ENCODE measurements at places on chromosomes 3 and 15.
A peak's percentile ranks its signal among the peaks of the same experiment; 100 is the strongest.

DNA sequence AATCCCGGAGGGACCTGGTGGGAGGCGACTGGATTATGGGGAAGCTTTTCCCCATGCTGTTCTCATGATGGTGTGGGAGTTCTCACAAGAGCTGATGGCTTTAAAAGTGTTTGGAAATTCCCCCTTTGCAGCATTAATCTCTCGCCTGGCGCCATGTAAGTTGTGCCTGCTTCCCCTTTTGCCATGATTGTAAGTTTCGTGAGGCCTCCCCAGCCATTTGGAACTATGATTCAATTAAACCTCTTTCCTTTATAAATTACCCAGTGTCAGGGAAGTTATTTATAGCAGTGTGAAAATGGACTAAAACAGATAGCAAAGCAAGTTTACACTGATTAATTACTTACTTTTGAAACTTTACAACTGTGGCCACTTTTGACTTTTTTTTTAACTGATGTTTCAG, 10.6 kb upstream of the U2SURP start:
- DNase-seq, result no peak

- no peak for DNase-seq
These were observed 49.4 kb upstream of the HES1 start for GRCh38 chr3:194086388-194087075.

- DNase-seq, result no peak
These were observed 75.1 kb downstream of the TRAK1 start for GRCh38 chr3:42166214-42166613.

DNA sequence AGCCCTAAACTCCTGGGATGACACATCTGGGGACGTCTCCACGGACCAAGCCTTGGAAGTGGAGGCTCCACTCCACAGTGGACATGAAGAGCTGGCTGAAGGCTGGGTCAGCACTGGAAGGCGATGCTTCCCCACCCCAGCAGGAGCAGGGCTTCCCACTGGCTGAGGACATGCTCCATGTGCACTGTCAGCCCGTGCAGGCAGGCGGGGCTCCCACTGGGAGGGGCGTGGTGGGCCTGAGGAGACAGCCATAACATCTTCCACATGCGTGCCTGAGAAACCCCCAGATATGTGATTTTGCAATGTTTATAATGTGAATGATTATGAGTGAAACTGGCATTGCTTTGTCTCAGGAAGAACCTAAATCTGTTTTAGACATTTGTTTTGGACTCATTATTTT, 231.3 kb downstream of the KLF13 start:
- no peak for DNase-seq

GRCh38 chr3:98710067-98710659, 53.0 kb upstream of the ST3GAL6 start:
- no peak for DNase-seq

DNA sequence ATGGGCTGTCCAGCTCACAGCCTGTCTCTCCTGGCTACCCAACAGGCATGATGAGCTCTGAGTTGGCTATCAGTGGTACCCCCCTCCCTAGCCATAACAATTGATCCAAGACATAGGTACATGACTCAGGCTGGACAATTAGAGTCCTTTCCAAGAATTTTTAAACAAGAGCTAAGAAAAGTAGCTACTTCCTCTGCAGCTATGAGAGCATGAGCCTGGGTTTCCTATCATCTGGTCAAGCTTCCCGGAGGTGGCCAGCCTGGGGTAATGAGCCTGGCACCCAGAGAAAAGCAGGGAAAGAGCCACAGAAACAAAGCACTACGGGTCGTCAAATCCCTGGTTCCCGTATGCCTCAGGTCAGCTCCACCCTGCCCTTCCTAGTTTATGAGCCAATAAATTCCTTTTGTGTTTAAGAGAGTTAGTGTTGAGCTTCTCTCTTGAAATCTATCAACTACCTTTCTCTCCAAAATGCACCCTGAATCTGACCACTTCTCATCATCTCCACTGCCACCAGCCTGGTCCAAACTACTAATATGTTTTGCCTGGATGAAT, 2.3 kb upstream of the SLC51B start:
- peak; percentile 55 for DNase-seq

DNA sequence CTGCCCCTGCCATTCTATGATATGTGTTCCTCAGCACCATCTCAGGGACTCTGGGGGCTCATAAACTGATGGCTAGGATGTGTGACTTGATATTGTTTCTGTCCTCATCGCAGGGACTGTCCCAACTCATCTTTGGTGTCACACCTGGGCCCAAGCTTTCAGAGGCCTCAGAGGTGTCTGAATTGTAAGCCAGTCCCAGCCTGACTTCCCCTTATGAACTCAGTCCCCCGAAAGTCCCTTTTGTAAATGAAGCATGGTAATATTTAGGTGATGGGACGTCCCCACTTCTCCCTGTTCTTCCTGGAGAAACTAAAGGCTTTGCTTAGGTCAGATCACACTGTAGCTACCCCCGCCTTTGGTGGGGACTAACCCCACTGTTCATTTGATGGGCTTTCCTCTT, 142.4 kb upstream of the TLE3 start:
- DNase-seq, result no peak

GRCh38 chr3:14244521-14245247, 66.1 kb downstream of the LSM3 start:
- DNase-seq, result no peak

GRCh38 chr15:62853114-62853840, 189.3 kb upstream of the TPM1 start:
- DNase-seq, result no peak

DNA sequence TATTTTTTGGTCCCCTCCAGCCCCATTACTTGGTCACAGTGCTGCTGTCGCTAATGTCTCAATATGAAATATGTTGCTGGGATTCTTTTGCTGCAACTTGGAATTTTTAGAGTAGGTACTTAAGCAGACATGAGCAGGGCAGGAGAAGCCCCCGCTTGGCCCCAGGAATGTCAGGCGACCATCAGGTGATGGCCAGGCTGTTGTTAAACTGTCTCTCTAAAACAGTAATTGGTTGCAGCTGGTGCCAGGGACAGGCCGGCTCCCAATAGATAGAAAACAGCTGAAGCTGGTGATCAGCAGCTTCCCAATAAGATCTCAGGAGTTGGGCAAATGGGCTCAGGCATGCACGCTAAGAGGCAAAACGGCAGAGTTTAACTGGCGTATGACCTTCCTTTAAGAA, 329.9 kb upstream of the TBL1XR1 start:
- DNase-seq, result no peak

DNA sequence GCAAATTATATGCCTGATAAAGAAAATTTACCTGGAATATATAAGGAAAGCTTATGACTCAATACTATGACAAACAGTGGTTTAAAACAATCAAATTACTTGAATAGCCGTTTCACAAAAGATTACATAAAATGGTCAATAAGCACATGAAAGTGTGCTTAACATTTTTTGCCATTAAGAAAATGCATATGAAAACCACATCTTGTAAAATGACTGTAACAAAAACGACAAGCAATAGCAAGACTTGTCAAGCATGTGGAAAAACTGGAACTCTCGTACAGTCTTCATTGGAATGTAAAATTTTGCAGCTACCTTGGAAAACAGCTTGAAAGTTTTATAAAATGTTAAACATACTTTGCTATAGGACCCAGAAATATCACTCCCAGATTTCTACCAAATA, 1110.3 kb downstream of the NAALADL2 start:
- no peak for DNase-seq

DNA sequence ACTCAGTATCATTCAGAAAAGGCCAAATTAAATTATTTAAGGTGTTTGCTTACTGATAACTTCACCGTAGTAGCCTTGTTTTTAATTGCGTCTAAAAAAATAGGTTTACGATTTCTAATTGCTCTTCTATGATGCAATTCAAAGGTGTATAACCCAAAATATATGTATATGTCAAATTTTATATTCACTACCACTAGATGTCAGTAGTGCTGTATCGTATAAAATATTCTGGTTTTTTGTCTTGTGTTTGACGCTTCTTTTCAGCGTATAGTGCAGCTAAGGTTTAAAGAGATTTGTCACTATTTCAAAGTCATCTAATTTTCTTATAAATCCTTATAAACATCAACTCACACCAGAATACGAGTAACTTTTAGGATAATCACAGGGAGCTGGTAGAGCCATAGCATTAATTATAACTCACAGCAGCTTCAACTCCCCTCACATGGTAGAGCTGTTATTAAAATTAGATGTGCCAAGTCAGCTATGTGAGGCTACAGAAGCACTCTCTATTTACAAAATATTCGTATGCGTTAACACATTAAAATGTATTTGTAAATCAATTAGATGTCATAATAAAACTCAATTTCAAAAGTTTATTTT, 3.5 kb downstream of the PFN2 start:
- peak; percentile 68 for DNase-seq

- DNase-seq, result no peak
These were observed 36.1 kb downstream of the ST6GAL1 start for GRCh38 chr3:186966406-186966805.

Data from dermis blood vessel endothelial cell (primary cell).